ENCODE measurements at places on chromosomes 12 and 14.

- no peak for DNase-seq
- H3K27me3 ChIP-seq: no peaks in the 10 kb centered on the region
- H3K36me3 ChIP-seq: peaks cover 40% of the 10 kb centered on the region
- H3K27ac ChIP-seq: no peak overlapping the region
These were observed 2.1 kb downstream of the SIX4 start for GRCh38 chr14:60722107-60722356.

DNA sequence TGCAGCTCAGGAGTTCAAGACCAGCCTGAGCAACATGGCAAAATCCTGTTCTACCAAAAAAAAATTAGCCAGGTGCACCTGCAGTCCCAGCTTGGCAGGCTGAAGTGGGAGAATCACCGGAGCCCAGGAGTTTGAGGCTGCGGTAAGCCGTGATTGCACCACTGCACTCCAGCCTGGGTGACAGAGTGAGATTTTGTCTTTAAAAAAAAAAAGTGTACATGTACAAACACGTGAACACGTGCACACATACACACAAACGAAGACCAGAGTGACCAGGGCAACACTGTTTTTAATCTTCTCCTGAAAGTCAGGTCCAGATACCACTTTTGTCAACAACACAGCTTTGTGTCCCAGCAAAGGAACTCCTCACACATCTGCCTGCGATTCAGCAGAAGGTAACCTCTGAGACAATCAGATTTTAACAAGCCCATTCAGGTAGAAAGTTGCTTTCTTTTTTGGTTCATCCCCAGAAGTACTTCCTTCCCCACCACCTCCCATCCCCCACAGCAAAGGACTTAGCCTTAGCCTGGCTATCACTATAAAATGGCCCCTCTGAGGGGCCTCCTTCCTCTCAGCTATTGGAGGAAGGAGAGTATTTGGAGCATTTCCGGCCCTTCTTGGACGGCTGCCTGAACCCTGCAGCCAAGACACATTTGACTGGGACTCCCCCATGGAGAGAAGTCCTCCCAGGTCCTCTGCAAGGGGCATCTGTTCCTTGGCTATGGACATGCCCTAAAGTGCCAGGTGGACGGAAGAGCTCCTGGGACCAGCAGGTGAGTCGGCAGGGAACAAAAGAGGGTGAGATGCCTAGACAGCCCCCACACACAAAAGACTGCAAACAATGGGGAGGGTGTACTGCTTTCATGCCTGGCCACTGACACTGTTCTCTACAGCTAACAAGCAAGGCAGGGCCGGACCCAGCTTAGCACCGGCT, 9.8 kb downstream of the CTDSP2 start:
- H3K4me1 ChIP-seq: peaks cover 41% of the 10 kb centered on the region
- no peak for DNase-seq
- H3K27ac ChIP-seq: no peak overlapping the region
- no peaks in the 10 kb centered on the region for H3K36me3 ChIP-seq
- no peaks in the 10 kb centered on the region for H3K27me3 ChIP-seq

DNA sequence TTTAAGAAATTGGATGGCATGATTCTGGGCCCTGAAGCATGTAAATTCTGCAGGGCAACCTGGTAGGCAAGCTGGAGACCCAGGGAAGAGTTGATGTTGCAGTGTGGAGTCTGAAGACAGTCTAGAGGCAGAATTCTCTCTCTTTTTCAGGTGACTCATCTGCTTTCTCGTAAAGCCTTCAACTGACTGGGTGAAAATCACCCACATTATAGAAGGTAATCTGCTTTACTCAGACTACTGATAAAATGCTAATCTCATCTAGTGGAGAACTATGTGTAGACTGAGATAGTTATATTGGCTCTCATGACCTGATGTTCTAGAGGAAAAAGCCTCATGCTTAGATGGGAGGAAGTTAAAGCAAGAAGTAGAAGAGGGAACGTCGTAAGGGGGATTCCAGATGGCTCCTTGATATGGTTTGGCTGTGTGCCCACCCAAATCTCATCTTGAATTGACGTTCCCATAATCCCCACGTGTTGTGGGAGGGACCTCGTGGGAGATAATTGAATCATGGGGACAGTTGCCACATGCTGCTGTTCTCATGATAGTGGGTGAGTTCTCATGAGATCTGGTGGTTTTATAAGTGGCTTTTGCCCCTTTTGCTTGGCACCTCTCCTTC, 723.8 kb downstream of the BCL11B start:
- H3K4me3 ChIP-seq: no peak overlapping the region
- no peaks in the 10 kb centered on the region for H3K36me3 ChIP-seq
- H3K27ac ChIP-seq: no peak overlapping the region
- no peaks in the 10 kb centered on the region for H3K4me1 ChIP-seq
- no peak for DNase-seq

DNA sequence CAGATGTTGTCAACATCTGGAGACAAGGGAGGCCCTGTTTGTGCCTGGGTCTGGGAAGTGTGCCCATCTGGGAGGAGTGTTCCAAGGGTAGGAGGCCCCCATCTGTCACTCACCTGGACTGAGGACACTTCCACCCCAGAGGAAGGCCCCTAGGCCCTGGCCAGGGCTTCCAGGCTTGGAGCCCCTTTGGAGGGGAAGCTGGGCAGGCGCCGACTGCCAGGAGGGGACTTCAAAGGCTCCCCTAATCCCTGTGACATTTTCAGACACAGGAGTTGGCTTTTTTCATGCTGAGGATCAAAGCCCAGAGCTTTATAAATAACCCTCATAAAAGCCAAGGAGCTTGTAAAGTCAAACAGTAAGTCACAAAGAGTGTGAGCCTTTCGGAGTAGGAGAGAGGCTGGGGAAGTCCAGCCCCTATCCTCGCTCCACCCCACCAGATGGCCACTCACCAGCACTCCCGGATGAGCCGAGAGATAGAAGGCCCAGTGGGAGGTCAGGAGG, 17.6 kb upstream of the FAM222A start:
- H3K27me3 ChIP-seq: peaks cover 29% of the 10 kb centered on the region
- no peak overlapping the region for H3K27ac ChIP-seq
- H3K4me1 ChIP-seq: no peaks in the 10 kb centered on the region
- no peaks in the 10 kb centered on the region for H3K36me3 ChIP-seq
- no peak for DNase-seq

GRCh38 chr12:11862798-11863197, 207.9 kb upstream of the BCL2L14 start:
- no peak overlapping the region for H3K4me3 ChIP-seq
- H3K36me3 ChIP-seq: peaks cover 11% of the 10 kb centered on the region
- H3K27ac ChIP-seq: no peak overlapping the region
- DNase-seq: no peak
